ENCODE measurements at places on chromosomes 13 and 19.

GRCh38 chr13:27083183-27083582 is 88.4 kb downstream of the USP12 start:
- no peak for DNase-seq

DNA sequence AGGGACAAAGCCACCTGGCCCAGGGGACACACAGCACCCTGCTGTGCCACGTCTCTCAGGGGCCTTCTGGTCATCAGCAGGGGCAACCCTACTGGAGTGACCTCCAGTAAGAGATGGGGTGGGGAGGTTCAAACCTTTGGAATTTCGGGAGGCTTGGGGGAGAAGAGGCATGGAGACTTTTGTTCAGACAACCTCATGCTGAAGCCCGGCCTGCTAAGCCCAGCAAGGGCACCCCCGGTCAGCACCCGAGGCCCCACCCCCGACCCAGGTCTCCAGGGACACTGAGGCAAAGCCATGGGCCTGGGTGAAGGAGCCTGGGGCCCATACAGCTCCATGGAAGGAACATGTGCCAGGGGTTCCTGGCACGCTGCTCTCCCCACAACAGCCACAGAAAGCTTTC is 23.3 kb downstream of the ZNF787 start:
- DNase-seq, result no peak

DNA sequence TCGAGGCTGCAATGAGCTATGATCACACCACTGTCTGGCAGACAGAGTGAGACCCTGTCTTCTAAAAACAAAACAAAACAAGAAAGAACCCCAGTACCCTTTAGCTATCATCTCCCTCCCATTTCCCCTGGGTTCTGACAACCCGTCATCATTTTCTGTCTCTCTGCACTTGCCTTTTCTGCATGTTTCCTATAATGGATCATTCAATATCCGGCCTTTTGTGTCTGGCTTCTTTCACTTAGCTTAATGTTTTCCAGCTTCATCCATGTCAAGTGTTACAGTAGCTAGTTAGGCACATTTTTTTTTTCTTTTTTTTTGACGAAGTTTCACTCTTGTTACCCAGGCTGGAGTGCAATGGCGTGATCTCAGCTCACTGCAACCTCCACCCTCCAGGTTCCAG is 16.5 kb downstream of the AP2S1 start:
- no peak for DNase-seq

- no peak for DNase-seq
These were observed 729 bp upstream of the MADCAM1 start for GRCh38 chr19:495402-496111.

DNA sequence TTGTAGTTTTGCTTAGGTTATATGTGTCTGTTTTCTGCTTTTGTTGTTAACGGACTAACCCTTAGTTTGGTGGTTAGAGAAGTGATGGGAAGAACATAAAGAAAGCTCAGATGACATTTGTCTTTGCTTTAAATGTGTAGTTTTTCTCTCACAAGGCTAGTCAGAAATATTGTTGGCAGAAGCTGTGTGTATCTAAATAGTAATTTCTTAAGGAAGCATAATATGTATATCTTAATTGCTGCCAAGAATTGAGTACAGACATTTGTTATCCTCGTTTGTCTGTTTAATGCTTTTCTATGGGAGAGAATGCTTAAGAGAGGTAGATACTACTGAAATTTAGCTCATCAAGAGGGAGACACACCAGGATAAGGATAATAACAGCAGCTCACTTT is 2.7 kb downstream of the RGCC start:
- no peak for DNase-seq

- DNase-seq, result no peak
These were observed 33.8 kb upstream of the SACS start for GRCh38 chr13:23467048-23467931.

- DNase-seq, result no peak
These were observed 340.7 kb downstream of the SLC7A1 start for GRCh38 chr13:29254626-29255370.

- no peak for DNase-seq
These were observed 64.5 kb downstream of the CHST8 start for GRCh38 chr19:33686262-33686661.

- DNase-seq, result no peak
These were observed 88.0 kb downstream of the ABCC4 start for GRCh38 chr13:95212983-95213850.

GRCh38 chr13:33353210-33353609 is 67.7 kb upstream of the STARD13 start:
- DNase-seq, result no peak

GRCh38 chr19:14272623-14273022 is 66.7 kb upstream of the ADGRL1 start:
- DNase-seq, result no peak

- DNase-seq, result no peak
These were observed 15.4 kb downstream of the CEBPG start for GRCh38 chr19:33388725-33389420.

GRCh38 chr19:49930483-49931011 is 1.2 kb upstream of the NUP62 start:
- peak; percentile 84 for DNase-seq

GRCh38 chr13:44433863-44434765 is 60.5 kb downstream of the SERP2 start:
- DNase-seq, result no peak

GRCh38 chr13:94371855-94372254 is 107.6 kb downstream of the DCT start:
- no peak for DNase-seq

DNA sequence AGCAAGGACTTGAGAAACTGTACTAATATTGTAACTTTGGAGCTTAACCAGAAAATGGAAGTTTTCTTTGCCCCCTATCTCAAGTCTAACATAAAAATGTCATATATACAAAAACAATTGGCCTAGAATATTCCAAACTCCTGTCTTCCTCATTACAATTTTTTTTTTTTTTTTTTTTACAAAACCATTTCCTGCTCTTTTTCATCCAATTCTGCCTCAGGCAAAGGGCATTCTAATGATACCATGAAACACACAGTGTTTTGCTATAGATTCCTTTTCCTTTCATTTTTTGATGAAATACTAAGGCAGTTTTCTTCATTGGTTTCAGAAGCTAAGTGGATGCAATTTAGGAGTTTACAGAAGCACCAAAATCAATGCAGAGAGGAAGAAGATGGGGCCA is 119.7 kb downstream of the LHFPL6 start:
- no peak for DNase-seq

DNA sequence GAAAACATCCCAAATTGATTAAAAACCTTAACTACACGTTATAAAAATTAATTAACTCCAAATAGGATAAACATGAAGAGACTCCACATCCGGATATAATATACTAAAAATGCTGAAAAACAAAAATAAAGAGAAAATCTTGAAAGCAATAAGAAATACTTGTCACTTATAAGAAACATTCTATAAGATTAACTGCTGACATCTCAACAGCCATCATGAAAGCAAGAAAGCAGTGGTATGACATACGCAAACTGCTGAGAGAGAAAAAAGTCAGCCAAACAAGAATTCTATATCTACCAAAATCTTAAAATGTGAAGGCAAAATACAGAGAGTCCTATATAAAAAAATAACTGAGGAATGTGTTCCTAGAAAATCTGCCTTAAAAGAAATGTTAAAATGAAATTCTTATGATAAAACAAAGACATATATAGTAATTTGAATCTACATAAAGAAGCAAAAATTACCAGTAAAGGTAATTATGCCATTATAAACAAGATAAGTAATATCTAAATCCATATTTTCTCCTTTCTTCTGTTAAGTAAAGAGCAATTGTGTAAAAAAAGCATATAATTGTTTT is 1851.1 kb downstream of the PCDH9 start:
- DNase-seq, result peak; percentile 3

DNA sequence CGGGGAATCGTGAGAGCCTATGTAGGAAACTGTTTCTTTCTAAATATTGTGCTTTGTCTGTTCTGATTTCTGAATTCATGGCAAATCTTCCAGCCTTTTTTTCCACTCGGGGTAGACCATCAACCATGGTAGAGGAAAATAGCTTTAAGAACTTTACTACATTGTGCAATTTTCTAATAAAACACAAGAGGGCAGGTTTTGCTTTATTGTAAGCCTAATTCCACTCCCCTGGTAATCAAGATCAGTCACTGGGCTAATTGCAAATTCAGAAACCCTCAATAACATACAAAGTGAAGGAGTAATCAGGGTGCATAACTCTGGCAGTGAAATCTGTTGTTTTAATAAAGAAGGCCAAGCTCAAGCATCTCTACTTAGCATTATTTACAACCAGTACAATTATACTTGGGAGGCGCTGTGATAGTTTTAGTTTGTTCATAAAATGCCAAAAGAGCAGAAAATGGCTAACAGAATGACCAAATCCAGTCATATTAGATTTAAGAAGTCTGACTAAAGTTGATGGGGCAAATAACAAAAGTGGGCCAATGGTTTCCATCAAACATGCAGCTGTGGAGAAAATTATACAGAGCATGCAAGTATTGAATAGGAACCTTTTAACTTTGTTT is 43.8 kb downstream of the DCT start:
- DNase-seq, result no peak

GRCh38 chr13:87093399-87093798 is 577.8 kb upstream of the SLITRK5 start:
- no peak for DNase-seq
